ENCODE measurements at places on chromosomes 1 and 21.

- no peak for DNase-seq
These were observed 16.0 kb downstream of the IFFO2 start for GRCh38 chr1:18940303-18941020.

DNA sequence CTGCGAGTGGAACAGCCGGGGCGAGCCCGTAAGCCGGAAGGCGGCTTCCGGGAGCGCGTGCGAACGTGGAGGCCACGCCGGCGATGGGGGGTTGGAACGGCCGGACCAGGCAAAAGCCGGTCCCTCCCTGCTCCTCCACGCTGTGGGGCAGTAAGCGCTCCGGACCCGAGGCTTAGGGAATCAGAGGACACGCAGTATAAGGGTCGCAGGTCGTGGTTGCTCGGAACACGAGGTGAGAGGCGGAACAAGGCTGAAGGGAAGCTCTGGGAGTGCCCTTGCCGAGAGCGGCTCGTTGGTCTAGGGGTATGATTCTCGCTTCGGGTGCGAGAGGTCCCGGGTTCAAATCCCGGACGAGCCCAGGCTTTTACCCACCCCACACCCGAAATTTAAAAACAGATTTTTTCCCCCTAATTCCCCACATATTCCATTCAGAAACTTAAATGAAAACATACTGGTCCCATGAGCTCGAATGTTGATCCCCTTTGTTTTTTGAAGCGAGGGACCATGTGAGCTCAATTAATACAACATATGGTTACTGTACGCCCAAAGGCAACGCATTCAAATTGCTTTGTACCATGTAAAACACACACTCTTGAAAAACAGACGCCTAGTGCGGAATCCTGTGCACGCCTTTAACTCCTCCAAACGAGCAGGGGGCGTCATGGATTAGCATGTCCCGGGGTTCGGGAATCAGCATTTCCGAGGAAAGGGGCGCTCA is 7.2 kb upstream of the MPZL1 start:
- DNase-seq = peak; percentile 52

- DNase-seq = no peak
These were observed 8.0 kb downstream of the PLXNA2 start for GRCh38 chr1:208235982-208236761.

- DNase-seq = no peak
These were observed 47.8 kb upstream of the ZP4 start for GRCh38 chr1:237938553-237938952.

- no peak for DNase-seq
These were observed 157.3 kb downstream of the GALNT2 start for GRCh38 chr1:230224101-230224960.
